NCI-H1436 (cell line): ENCODE measurements at places on chromosomes 5 and 9.

- no peak for DNase-seq
Observed at GRCh38 chr5:136137497-136138220, 5.0 kb downstream of the SMAD5 start.

DNA sequence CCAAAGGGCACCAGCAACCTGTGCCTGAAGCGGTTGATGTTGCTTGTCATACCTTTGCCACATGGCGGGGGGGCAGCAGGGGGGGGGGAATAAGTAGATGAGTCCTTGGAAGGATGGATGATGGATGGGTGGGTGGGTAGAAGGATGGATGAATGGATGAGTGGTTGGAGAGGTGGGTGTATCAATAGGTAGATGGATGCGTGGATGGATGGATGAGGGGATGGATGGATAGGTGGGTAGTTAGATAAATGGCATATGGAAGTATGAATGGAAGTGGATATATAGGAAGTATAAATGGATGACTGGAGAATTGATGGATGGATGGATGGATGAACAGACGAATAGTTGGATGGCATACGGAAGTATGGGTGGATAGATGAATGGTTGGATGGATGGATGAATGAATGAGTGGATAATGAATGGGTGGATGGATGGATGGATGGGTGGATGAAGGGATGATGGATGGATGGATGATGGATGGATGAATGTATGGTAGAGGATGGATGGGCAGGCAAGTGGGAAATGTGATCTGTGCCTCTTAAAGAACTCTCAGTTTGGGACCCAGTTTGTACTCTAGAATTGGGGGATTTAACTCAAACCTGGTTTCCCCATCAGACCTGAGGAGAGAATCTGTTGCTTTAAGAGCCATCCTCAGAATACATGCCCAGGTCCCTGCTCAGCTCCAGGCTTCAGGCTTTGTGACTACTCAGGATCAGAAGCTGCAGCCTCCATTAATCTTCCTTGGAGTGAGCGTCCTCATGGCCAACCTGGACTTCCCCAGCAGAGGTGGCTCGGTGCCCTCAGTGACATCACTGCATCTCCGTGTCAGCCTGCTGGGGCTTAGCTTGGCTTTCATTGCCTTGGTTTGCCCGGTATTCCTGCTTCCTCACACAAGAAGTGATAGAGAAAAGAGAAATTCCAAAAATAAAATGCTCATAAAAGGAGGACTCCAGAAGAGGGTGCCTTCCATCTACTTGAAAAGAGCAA is 27.6 kb upstream of the SUSD3 start:
- no peak for DNase-seq

GRCh38 chr5:68267066-68267465 is 51.5 kb downstream of the PIK3R1 start:
- no peak for DNase-seq

DNA sequence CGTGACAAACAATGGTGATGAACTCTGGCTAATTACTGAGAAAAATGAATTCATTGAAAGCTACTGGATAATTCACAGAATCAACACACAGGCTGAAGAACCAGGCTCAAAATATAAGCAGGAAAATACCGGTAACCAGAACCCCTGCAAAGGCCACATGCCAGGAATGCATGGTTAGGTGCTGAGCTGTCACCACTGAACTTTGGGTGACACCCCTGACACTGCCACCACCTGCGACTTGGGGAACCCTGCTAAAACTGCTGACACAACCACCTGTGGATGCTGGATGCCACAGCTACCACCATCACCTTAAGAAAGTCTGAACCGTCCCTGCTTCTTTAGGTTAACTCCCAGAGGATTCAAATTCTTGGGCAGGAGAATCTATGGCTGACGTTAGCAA is 72.0 kb upstream of the NR4A3 start:
- DNase-seq, result no peak

DNA sequence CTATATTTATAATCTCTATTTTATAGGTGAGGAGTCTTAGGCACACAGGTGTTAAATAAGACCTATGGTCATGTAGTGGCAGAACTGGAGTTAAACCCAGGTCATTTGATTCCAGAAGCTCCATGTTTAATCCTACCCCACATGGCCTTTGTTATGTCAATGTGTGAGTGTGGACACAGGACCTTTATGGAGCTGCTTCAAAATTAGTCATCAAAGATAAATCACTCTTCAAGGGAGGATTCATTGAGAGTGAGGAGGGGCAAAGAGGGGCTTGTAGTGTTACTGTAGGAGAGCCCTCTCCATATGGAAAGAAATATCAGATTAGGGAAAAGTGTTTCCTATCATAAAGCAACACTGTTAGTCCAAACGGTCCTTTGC is 74.6 kb upstream of the ARRDC3 start:
- DNase-seq, result no peak

DNA sequence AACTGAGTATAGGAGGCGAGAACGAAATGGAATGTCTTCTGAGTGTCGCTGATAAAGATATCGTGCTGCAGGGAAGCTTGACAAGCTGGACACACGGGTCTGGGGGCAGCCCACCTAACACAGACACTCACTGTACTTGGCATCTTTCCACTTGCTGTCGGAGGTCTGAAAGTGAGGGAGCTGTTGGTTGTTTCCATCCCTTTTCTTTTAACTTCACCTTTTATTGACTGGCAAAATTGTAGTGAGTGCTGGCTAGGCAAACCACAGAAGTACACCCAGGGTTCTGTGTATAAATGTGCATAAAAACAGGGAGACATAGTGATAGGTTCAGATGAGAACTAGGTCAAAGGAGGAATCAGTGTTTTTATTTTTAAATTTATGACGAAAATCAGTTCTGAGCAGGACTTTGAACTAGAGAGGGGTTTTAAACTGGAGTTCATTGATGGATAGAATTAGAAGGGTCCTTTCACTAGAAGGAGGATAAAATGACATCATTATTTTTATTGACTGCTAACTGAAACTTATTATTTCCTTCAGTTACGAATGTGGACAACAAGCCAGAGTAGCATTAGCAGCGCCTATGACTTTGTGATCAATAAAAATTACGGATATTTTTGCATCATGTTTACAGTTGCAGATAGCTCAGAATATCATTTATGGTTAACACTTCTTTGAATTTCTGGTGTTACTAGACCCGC is 817 bp downstream of the GAPVD1 start:
- DNase-seq, result no peak

DNA sequence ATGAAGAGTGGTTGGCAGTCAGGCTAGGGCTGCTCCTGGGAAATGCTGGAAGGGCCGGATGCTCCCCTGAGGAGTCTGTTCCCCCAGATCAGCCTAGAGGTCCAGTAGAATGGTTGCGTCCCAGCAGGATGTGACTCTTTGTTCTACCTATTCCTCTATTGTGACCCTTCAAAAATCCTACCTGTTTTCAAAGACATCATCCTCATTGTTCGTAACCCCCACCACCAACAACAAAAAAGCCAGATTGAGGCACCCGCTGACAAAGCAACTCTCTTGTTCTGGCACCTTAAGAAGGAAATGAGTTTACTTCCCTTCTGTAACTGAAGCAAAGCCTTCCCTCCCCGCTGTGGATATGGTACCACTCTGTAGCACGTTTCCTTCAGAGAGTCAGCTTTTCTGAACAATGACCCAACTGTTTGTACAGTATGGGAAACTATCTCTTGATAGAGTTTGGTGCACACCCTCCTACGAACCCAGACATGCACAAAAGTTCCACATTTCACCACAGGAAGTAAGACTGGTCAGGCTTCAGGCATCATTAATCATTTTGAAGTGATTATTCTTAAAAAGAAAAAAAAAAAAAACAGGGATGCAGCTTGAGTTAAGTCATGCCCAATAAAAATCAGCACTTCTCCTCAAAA is 207.2 kb downstream of the ENC1 start:
- DNase-seq, result no peak
